ENCODE measurements at places on chromosomes 6 and 20. TPM values are rescaled to one million over a fixed set of nuclear protein-coding genes. Genes with fewer than 3 reads are reported as not detected.
A peak's percentile ranks its signal among the peaks of the same experiment; 100 is the strongest.

GRCh38 chr6:37092923-37093727, 76.8 kb upstream of the PIM1 start:
- no peak overlapping the region for H3K4me3 ChIP-seq
- H3K27ac ChIP-seq, result no peak overlapping the region

DNA sequence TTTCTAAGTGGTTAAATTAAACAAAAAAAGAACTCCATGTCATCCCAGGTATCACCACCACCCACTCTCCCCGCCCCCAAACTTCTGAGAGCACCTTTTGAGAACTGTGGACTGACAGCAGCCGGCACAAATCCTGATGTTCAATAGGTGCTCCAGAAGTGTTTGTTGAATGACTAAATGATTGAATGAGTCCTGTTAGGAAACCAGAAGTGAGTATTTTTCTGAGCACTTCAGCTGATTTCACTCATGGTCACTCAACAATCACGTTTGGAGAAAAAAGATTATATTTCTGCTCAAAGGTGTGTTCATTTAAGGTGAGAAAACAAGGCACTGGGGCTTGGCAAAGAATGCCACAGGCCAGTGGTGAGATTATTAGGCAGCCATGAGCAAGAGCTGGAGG, 6.2 kb upstream of the HNF4A start:
- DNase-seq, result no peak
- H3K4me1 ChIP-seq, result no peaks in the 10 kb centered on the region

DNA sequence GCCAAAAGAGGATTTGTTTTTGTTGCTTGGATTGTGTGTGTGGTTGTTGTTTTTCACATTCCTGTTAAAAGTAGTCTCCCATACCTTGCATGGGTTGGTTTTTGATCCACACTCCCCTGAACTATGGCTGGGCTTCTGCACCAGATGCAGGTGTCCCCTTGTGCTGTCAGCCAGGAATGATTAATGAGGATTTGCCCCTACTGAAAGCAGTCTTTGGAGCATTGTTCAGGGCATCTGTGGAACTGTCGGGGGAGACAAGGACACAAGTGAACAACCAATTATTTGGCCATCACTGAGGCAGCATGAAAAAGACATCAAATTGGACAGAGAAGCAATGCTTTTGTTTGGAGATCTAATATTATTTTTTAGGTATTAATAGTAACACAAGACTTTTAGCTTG, 373.2 kb upstream of the MMS22L start:
- no peaks in the 10 kb centered on the region for H3K4me1 ChIP-seq
- H3K4me3 ChIP-seq, result no peak overlapping the region
- H3K36me3 ChIP-seq, result no peaks in the 10 kb centered on the region
- H3K27me3 ChIP-seq, result no peaks in the 10 kb centered on the region
- DNase-seq, result no peak
- H3K27ac ChIP-seq, result no peak overlapping the region

DNA sequence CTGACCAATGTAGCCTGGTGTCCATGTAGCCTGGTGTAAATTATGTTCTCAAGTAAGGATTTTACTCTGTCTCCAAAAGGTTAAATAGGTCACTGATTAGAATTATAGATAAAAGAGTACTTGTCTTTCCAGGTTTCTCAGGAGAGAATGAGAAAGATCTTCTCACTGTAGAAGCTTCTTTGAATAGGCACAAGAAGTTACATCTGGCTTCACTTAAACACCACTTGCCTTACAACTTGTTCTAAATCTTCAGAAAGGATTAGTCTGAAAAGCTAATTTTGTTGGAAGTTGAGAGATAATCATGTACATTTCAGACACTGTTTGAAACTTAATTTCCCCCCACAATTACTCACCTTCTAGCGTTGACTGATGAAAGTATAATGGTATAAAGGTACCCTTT, 275.3 kb downstream of the FARS2 start:
- no peak overlapping the region for H3K27ac ChIP-seq
- no peaks in the 10 kb centered on the region for H3K36me3 ChIP-seq
- H3K4me3 ChIP-seq, result no peak overlapping the region
- no peak for DNase-seq

MYL9 gene
- total RNA-seq, result 239 TPM

GRCh38 chr20:22808628-22809027, 224.3 kb upstream of the FOXA2 start:
- no peaks in the 10 kb centered on the region for H3K27me3 ChIP-seq
- no peak overlapping the region for H3K27ac ChIP-seq
- no peaks in the 10 kb centered on the region for H3K36me3 ChIP-seq
- H3K4me1 ChIP-seq, result no peaks in the 10 kb centered on the region
- no peak for DNase-seq

CDH22 gene
- total RNA-seq, result 0.25 TPM

DNA sequence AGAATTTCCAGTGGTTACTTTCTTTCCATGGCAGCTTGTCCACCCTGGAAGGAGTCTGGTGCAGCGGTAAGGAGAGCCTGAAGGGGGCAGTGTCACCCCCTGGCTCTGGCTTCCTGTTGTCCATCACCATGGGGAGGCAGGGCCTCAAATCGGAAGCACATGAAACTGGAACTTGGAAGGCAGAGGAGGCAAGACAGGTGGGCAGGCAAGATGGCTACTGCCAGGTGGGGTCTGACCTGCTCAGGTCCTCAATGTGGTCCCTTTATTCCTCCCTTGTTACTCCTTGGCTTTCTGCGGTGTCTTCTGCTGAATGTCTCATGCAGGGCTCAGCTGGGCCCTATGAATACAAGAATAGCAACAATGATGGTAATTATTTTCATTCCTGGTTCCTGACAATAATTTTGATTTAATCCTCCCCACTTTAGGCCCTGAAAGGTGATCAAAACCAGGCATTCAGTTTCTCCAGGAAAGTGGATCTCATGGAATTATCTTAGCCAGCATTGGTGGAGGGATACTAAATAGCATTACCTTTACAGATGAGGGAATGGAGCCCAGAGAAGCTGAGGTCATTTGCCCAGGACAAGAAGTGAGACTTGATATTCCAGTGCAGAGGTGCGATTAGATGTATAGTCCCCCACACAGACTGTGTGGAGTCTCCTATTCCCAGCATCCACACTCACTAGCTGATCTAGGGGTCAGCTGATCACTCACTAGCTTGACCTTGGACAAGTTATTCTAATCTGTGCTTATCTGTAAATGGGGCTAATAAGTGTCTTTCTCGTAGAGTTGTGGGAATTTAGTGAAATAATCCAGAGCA, 17.6 kb upstream of the SNAI1 start:
- no peak overlapping the region for H3K4me3 ChIP-seq
- H3K36me3 ChIP-seq, result no peaks in the 10 kb centered on the region
- no peaks in the 10 kb centered on the region for H3K27me3 ChIP-seq
- no peak for DNase-seq

DACT2 gene
- total RNA-seq, result 2.4 TPM

SRSF12 gene
- total RNA-seq, result 0.49 TPM

GRCh38 chr6:163254341-163254835, 160.1 kb upstream of the QKI start:
- H3K36me3 ChIP-seq, result no peaks in the 10 kb centered on the region
- H3K27ac ChIP-seq, result no peak overlapping the region
- H3K4me3 ChIP-seq, result no peak overlapping the region
- no peak for DNase-seq

DNA sequence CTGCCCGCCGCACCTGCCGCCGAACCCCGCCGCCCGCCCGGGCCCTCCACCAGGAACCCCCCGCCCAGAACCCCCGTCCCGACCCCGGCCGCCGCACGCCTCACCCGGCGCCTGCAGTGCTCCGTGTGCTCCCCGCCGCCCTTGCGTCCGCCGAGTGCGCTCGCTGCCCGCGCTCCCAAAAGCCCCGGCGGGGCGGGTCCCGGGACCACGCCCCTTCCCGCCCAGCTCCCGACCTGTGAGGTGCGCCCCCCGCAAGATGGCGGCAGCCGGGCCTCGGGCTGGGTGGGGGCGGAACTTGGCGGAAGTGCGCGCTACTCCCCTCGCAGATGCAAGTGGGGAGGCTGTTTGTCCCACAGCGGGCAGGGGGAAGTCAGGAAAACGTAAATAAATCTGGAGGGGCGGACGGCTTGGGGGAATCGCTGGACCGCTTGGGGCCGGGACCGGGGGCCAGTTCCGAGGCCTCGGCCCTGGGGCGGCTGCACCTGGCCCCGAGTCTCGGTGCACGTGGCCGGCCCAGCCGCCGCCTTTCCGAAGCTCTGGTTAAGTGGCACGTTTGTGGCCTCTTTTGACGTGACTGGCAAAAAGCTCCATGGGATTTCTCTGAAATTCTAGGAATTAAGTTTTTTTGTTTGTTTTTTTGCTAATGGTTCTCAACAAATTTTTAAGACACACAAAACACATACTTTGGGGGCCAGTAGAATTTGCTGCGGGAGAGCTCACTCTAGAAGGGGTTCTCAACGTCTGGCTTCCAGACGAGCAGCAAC, at the start of gene EZR:
TSS of gene EZR (minus strand) at position 156 of the 764 bp plus-strand sequence. CDS start 1,275 bp downstream, outside the sequence.
- peak; percentile 83 for DNase-seq
- H3K27ac ChIP-seq, result peak within 1 kb of the TSS; percentile 97
- no peaks in the 10 kb centered on the region for H3K36me3 ChIP-seq
- peak within 1 kb of the TSS; percentile 73 for H3K4me3 ChIP-seq

DNA sequence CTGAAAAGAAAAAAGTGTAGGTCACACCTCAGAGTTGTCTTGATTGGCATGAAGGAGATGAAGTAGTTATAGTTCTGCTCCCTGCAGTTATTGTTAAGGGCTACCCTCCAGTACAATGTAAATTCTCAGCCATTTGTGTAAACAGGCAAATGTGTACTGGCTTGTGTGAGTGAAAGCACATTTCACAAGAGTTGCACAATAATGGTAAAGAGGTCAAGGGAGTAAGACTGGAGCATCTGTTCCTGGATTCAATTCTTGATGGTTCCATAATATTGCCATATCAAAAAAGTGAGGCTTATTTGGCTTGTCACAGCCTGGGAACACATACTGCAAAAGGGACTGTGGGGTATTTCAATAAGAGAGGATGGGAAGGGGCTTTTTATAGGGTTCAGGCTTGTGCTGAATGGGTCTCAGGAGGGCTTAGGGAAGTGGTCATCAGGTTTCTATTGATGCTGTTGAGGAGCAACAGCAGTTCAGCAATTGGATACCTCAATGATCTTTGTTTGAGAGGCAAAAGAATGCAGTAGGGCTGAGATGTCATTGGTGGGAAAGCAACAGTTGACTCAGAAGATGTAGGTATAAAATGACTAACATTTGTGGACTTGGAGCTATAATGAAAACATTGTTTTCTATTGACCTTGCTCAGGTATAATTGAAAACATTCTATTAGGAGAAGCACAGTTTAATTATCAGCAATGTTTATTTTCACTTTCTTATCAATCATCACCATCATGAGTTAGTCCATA, 402.6 kb downstream of the BCKDHB start:
- no peaks in the 10 kb centered on the region for H3K36me3 ChIP-seq
- H3K27me3 ChIP-seq, result no peaks in the 10 kb centered on the region
- DNase-seq, result peak; percentile 73
- H3K4me3 ChIP-seq, result no peak overlapping the region
- no peak overlapping the region for H3K27ac ChIP-seq
- no peaks in the 10 kb centered on the region for H3K4me1 ChIP-seq

C4A gene
- total RNA-seq, result 82.6 TPM

SIRPA gene
- 79.9 TPM for total RNA-seq

DNA sequence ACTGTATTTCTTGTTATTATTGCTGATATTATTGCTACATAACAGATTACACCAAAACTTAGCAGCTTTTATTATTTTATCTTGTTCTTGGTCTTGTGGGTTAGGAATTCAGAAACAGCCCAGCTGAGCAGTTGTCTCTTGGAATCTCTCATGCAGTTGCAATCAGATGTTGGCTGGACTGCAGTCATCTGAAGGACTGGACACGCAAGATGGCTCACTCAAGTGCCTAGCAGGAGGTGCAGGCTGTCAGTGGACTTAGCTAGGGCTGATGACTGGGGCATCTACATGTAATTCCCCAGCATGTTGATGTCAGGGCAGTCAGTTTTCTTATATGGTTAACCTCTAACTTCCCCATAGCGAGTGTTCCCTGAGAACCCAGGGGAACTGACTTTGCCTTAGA, 128.6 kb upstream of the PLCB4 start:
- H3K4me1 ChIP-seq, result no peaks in the 10 kb centered on the region
- no peaks in the 10 kb centered on the region for H3K36me3 ChIP-seq
- H3K27me3 ChIP-seq, result no peaks in the 10 kb centered on the region
- H3K27ac ChIP-seq, result no peak overlapping the region
- no peak for DNase-seq

GRCh38 chr6:47032974-47033765, 9.0 kb downstream of the ADGRF1 start:
- H3K4me3 ChIP-seq, result no peak overlapping the region
- H3K27me3 ChIP-seq, result no peaks in the 10 kb centered on the region
- H3K4me1 ChIP-seq, result peaks cover 31% of the 10 kb centered on the region

TGM3 gene
- total RNA-seq, result 0.55 TPM

GRCh38 chr6:161890832-161891297, 617.0 kb upstream of the AGPAT4 start:
- no peaks in the 10 kb centered on the region for H3K36me3 ChIP-seq
- no peak overlapping the region for H3K27ac ChIP-seq
- H3K4me1 ChIP-seq, result no peaks in the 10 kb centered on the region
- peak; percentile 56 for DNase-seq
- no peaks in the 10 kb centered on the region for H3K27me3 ChIP-seq

- no peaks in the 10 kb centered on the region for H3K36me3 ChIP-seq
- H3K27ac ChIP-seq, result no peak overlapping the region
- no peaks in the 10 kb centered on the region for H3K4me1 ChIP-seq
- no peaks in the 10 kb centered on the region for H3K27me3 ChIP-seq
Measured at GRCh38 chr20:51702556-51702955, 65.6 kb downstream of the ATP9A start.

DNA sequence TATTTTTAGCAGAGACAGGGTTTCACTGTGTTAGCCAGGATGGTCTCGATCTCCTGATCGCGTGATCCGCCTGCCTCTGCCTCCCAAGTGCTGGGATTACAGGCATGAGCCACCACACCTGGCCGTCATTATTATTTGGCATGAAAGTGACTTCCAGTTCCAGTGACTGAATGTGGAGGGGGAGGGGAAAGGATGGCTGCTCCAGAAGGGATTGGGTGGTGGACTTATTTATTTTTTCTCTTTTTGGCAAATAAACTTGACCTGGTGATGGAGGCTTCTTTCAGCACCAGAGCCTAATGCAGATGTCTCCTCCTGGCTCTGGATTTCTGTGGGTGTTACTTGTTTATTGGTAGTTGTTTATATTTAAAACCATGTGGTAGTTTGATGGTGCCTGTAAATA, 16.9 kb upstream of the SLC22A23 start:
- no peaks in the 10 kb centered on the region for H3K27me3 ChIP-seq
- H3K4me3 ChIP-seq, result no peak overlapping the region
- H3K4me1 ChIP-seq, result no peaks in the 10 kb centered on the region
- no peak for DNase-seq
- no peaks in the 10 kb centered on the region for H3K36me3 ChIP-seq

GRCh38 chr6:42555477-42556457, 8.1 kb upstream of the UBR2 start:
- H3K4me3 ChIP-seq, result no peak overlapping the region
- H3K36me3 ChIP-seq, result no peaks in the 10 kb centered on the region
- DNase-seq, result no peak
- no peaks in the 10 kb centered on the region for H3K4me1 ChIP-seq

CD40 gene
- total RNA-seq, result 20.4 TPM

GRCh38 chr20:36313476-36313875, 7.3 kb downstream of the DLGAP4 start:
- H3K4me3 ChIP-seq, result no peak overlapping the region
- no peak overlapping the region for H3K27ac ChIP-seq
- H3K27me3 ChIP-seq, result peaks cover 7% of the 10 kb centered on the region
- no peaks in the 10 kb centered on the region for H3K36me3 ChIP-seq
- no peaks in the 10 kb centered on the region for H3K4me1 ChIP-seq
- DNase-seq, result no peak

NOTCH4 gene
- total RNA-seq, result 43.3 TPM
